ENCODE measurements at places on chromosomes 2 and 18.

DNA sequence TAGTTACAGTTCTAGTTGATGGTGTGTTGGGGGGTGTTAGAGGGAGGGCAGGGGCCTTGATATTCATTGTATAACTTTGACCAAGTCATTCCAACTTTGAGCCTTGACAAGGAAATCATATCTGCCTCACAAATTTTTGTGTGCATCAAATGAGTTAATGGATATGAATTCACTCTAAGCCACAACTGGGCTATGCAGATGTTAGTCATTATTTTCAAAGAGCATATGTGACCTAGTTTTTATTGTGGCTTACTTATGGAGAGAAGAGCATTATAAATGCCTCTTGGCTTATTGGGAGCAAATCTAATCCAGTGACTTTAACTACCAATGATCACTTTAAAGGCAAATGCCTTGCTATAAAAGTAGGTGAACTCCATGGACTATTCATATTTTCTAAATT is 250.2 kb downstream of the LPIN1 start:
- DNase-seq = no peak

DNA sequence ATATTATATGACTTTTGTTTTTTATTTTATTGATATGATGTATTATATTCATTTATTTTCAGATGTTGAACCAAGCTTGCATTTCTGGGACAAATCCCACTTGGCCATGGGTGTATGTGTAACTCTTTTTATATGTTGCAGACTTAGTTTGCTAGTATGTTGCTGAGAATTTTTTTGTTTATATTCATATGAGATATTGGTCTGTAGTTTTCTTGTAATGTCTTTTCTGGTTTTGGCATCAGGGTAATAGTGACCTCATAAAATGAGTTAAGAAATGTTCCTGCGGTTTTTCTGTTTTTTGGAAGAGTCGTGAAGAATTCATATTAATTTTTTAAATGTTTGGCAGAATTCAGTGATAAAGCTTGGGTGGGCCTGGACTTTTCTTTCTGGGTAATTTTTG is 88.7 kb downstream of the ASB1 start:
- no peak for DNase-seq

GRCh38 chr2:136487421-136487820 is 277.9 kb upstream of the THSD7B start:
- DNase-seq = no peak

- no peak for DNase-seq
Measured at GRCh38 chr2:36886664-36887063, 79.7 kb downstream of the STRN start.

DNA sequence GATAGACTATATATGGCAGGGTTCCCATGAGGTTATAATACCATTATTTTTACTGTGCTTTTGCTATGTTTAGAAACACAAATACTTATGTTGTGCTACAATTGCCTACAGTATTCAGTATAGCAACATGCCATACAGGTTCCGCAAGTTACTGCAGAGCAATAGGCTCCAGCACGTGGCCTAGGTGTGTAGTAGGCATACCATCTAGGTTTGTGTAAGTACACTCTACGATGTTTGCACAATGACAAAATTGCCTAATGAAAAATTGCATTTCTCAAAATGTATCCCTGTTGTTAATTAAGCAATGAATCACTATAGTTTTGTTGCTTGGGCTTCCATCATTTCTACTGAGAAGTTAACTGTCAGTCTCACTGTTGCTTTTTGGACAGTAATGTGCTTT is 9.8 kb downstream of the CD302 start:
- DNase-seq = no peak

GRCh38 chr2:234517971-234518370 is 21.1 kb upstream of the ARL4C start:
- no peak for DNase-seq

GRCh38 chr2:104476563-104476988 is 377.3 kb upstream of the POU3F3 start:
- no peak for DNase-seq

- no peak for DNase-seq
Measured at GRCh38 chr18:22471546-22472131, 53.9 kb upstream of the CTAGE1 start.

- DNase-seq = no peak
Measured at GRCh38 chr2:236309669-236310029, 45.4 kb upstream of the ASB18 start.

GRCh38 chr2:143608063-143608423 is 478.8 kb downstream of the ARHGAP15 start:
- no peak for DNase-seq
